ENCODE measurements at places on chromosomes 1 and 21. TPM values are rescaled to one million over a fixed set of nuclear protein-coding genes. Genes with fewer than 3 reads are reported as not detected.

MAN1C1 gene
- polyA plus RNA-seq, result 11.3 TPM

DNA sequence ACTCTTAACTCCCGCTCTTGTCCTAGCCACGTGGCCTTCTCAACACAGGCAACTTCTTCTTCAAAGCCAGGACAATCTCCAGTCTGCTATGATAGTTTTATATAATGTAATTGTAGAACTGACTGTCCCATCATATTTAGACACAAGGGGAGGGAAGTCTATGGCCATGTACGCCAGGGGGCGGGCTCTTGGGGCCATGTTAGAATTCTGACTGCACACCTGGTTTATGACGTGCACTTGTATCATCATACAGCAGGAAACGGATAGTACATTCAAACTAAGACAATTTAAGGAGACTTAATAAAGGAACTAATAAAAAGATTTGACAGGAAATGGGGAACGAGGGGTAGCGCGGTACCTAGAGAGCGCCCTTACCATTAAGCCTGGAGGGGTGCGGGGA lies 21.5 kb downstream of the DMRTB1 start:
- no peak for DNase-seq

GRCh38 chr1:10530756-10531495 lies 56.2 kb downstream of the PEX14 start:
- DNase-seq, result peak; percentile 79

DNA sequence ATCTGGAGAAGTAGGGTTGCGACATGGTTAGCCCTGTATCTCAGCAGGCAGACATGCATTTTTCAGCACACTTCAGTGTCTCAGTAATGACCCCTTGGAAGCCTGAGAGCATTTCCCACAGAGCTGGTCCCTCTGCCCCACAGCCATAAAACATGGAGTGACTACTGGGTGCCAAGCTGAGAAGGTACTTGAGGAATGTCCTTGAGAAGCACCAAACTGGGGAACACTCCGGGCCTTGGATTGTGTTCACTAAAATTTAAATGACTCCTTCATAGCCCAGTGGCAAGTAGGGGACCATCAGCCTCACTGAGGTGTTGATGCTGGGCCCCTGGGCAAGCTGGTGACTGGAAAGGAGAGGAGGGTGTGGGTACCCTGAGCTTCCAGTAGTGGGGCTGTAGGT lies 54.7 kb downstream of the KCNJ6 start:
- no peak for DNase-seq

GRCh38 chr1:183093066-183093668 lies 69.9 kb downstream of the LAMC1 start:
- DNase-seq, result no peak

- peak; percentile 85 for DNase-seq
Observed at GRCh38 chr1:15341634-15342407, 67.9 kb upstream of the EFHD2 start.

DNA sequence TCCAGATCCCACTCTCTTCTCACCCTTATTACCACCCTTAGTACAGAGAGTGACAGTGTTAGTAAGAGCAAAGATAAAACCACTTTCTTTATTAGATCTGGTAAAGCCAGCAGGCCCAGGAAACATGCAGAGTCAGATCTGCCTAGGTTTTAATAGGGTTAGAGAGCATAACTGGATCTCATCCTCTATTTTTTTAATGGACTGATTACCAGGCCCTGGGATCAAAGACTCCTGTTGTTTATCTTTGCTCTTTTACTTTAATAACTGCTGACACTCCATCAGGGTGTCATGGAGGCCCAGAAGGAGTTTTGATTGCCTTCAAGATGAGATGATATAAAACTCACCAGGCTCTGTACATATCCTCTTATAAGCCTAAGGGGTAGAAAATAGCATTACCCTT lies 45.3 kb upstream of the RGS5 start:
- no peak for DNase-seq

- peak; percentile 49 for DNase-seq
Observed at GRCh38 chr1:185074307-185074706, 28.9 kb downstream of the RNF2 start.
